ENCODE measurements at places on chromosomes 3 and 15.

DNA sequence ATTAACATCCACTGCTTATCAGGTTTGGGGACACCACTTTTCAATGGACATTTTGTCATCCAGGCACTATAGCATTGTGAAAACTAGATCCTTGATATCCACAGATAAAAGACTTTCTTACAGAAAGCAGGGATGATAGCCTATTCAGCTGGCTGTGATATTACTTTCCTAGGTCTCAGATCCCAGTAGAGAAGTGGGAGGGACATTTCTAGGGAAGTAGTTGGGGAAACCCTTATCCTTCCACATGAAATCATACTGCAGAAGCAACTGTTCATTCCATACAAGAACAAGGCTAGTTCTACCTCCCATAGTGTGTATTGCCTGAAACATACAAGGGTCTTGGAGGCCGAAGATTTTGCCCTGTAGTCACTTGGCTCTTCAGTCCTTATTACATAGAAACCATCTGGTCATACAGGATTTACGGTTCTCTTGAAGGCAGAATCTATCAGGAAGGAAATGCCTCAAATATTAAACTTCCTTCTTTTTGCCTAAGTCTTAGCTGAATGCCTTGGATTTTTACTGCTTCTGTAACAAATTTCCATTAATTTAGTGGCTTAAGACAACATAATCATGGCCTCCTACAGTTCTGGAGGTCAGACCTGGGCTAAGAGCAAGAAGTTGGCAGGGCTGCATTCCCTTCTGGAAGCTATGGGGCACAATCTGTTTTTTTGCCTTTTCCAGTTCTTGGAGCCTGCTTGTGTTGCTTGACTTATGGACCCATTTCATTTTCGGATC is 119.4 kb downstream of the ECT2 start:
- DNase-seq = no peak
- peaks cover 7% of the 10 kb centered on the region for H3K27me3 ChIP-seq
- H3K4me3 ChIP-seq = no peak overlapping the region
- H3K27ac ChIP-seq = no peak overlapping the region
- H3K36me3 ChIP-seq = no peaks in the 10 kb centered on the region

DNA sequence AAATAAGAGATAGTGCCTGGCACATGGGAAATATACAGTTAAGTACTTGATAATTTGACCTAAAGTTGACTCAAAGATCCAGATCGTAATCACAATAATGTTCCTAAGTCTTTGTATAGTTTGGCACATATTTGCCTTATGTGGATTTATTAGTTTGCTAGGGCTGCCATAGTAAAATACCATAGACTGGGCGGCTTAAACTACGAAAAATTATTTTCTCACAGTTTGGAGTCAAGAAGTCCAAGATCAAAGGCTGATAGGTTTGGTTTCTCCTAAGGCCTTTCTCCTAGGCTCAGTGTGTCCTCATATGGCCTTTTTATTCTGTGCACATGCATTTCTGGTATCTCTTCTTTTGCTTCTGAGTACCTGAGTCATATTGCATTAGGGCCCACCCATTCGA is 453.7 kb downstream of the NAALADL2 start:
- H3K4me3 ChIP-seq = no peak overlapping the region
- no peak overlapping the region for H3K27ac ChIP-seq
- DNase-seq = no peak
- H3K4me1 ChIP-seq = no peaks in the 10 kb centered on the region

GRCh38 chr15:85099195-85099803 is 117.6 kb downstream of the PDE8A start:
- H3K27ac ChIP-seq = no peak overlapping the region
- peaks cover 15% of the 10 kb centered on the region for H3K36me3 ChIP-seq
- no peak for DNase-seq
- H3K27me3 ChIP-seq = no peaks in the 10 kb centered on the region

- no peak overlapping the region for H3K27ac ChIP-seq
- DNase-seq = no peak
- H3K4me3 ChIP-seq = no peak overlapping the region
- no peaks in the 10 kb centered on the region for H3K27me3 ChIP-seq
- peaks cover 8% of the 10 kb centered on the region for H3K4me1 ChIP-seq
These were observed 19.5 kb upstream of the BSN start for GRCh38 chr3:49534581-49535441.

DNA sequence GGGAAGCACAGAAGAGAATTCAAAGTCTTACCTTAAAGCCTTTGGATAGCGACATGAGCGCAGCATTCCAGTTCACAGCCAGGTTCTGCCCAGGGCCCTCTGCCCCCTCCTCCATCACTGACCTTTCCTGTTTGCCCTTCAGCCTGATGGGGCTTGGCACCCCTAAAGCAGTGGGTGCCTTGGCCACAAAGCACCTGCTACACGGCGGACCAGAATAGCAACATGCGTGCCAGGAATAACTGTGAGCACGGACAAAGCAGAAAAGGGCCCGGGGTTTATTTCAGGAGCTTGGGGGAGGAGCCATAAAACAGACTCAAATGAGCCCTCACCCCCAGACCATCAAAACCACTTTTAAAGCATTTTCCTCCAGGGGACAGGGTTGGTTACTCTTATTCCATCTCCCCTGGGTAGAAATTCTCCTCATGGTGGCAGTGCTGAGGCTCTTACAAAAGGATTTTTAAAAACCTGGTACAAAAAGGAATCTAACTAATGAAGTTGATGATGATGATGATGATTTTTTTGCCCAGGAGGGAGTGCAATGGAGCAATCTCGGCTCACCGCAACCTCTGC is 135.4 kb downstream of the KLF13 start:
- H3K36me3 ChIP-seq = no peaks in the 10 kb centered on the region
- H3K4me3 ChIP-seq = no peak overlapping the region
- peaks cover 3% of the 10 kb centered on the region for H3K27me3 ChIP-seq
- H3K27ac ChIP-seq = no peak overlapping the region

DNA sequence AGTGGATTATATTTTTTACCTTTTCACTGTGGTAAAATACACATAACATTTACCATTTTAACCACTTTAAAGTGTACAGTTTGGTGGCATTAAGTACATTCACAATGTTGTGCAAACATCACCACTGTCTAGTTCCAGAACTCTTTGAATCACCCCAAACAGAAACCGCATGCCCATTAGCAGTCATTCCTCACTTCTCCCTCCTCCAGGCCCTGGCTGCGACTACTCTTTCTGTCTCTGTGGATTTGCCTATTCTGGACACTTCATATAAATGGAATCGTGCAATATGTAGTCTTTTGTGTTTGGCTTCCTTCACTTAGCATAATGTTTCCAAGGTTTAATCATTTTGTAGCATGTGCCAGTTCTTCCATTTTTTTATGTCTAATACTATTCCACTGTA is 409.8 kb downstream of the NTRK3 start:
- H3K4me3 ChIP-seq = no peak overlapping the region
- no peaks in the 10 kb centered on the region for H3K27me3 ChIP-seq
- H3K4me1 ChIP-seq = no peaks in the 10 kb centered on the region
- no peaks in the 10 kb centered on the region for H3K36me3 ChIP-seq

GRCh38 chr3:159604151-159604581 is 384.5 kb upstream of the IL12A start:
- H3K36me3 ChIP-seq = no peaks in the 10 kb centered on the region
- H3K27me3 ChIP-seq = no peaks in the 10 kb centered on the region
- no peak overlapping the region for H3K4me3 ChIP-seq
- H3K27ac ChIP-seq = no peak overlapping the region
- no peak for DNase-seq

DNA sequence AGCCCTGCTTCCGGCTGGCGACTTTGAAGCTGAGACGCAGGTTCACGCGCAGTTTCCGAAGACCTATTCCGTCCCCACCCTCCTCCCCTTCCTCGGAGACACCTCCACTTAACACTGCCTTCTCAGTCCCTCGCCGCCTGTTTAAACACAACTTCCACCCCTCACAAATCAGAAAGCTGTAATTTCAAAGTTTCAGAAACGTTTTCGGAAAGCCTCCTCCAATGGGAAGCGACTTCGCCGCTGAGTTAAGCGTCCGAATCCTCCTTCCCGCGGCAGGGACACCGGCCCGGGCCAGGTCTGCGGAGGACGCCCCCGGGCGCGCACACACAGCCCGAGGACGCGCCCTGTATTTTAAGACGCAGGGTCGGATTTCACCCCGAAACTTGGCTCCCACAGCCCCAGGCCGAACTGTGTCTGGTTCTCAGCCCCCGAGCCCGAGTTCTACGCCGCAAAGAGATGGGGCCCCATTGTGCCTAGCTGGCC is 559 bp upstream of the LRRN1 start:
- H3K36me3 ChIP-seq = no peaks in the 10 kb centered on the region
- H3K27me3 ChIP-seq = peaks cover 50% of the 10 kb centered on the region

DNA sequence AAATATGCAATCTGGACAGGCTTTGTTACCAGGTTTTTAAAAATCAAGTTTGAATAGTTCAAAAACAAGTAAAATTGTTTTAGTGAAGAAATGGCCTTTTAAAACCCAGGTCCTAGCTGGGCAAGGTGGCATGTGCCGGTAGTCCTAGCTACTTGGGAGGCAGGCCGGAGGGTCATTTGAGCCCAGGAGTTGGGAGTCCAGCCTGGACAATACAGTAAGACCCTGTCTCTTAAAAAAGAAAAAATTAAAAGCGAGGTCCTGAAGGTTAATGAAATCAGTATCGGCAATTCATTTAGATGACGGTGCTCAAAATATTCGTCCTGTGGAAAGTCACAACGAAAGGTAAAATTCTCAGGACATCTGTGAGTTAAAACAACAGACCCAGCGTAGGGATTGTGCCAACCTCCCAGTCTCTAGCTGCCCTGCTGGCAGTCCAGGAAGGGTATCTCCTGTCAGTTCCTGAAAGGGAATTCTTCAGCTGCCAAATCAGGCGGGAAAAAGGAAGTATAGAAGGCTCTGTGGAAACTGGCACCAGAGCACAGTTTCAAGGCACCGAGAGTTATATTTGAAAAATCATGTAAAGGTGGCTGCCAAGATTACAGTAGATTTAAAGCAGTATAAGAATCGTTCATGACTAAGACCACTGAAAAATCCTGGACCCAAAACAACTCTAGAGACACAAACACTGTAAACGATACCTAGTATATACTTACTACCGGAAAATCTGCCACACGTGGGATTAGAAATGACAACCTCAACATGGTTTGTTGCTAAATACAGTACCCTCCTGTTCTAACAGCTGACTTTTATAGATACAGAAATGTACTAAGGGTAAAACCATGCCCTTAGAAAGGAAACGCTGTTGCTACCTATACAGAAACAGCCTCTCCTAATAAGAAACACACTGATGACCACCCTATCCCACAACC is 1.2 kb upstream of the ABHD17C start:
- no peaks in the 10 kb centered on the region for H3K36me3 ChIP-seq
- peaks cover 31% of the 10 kb centered on the region for H3K27me3 ChIP-seq
- peaks cover 20% of the 10 kb centered on the region for H3K4me1 ChIP-seq

- no peak for DNase-seq
- no peak overlapping the region for H3K27ac ChIP-seq
- no peaks in the 10 kb centered on the region for H3K4me1 ChIP-seq
- no peaks in the 10 kb centered on the region for H3K36me3 ChIP-seq
These were observed 114.6 kb downstream of the CCNL1 start for GRCh38 chr3:157045238-157045850.

- peak overlapping the region; percentile 11 for H3K4me3 ChIP-seq
- peaks cover 3% of the 10 kb centered on the region for H3K4me1 ChIP-seq
- peaks cover 93% of the 10 kb centered on the region for H3K27me3 ChIP-seq
- DNase-seq = no peak
These were observed 12.7 kb downstream of the SOX2 start for GRCh38 chr3:181724192-181724965.

DNA sequence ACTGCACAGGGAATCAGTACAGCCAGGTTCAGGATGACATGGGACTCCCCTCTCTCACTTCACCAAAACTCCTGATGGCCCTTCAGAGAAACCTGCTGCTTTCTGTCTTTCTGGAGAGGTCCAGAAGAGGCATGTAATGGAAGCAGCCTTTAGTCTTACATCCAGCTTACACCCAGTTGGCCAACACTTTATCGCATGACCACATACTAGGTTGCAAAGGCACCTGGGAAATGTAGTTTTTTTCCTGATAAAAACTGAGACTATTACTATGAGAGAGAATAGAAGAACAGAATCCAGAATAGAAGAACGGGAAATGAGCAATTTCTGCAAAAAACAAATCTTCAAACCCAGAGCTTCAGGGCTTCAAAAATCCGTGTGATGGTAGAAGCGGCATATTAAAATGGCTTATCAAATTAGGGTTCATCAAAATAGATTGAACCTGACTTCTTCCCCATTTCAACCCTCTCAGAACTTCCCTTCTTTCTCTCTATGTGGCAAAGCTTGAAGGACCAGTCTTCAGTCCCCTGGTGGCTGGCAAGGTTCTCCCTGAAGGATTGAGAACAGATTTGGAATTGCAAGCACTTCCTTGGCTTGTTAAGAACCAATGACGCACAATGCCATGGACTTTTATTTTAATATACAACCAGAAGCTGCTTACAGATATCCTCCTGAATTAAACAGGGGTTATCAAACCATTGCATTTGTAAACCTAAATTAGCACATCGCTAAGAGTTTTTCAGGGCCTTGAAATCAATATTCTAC is 34.4 kb downstream of the CORO2B start:
- H3K36me3 ChIP-seq = no peaks in the 10 kb centered on the region
- no peaks in the 10 kb centered on the region for H3K4me1 ChIP-seq
- peaks cover 18% of the 10 kb centered on the region for H3K27me3 ChIP-seq
- H3K27ac ChIP-seq = no peak overlapping the region
- H3K4me3 ChIP-seq = no peak overlapping the region

DNA sequence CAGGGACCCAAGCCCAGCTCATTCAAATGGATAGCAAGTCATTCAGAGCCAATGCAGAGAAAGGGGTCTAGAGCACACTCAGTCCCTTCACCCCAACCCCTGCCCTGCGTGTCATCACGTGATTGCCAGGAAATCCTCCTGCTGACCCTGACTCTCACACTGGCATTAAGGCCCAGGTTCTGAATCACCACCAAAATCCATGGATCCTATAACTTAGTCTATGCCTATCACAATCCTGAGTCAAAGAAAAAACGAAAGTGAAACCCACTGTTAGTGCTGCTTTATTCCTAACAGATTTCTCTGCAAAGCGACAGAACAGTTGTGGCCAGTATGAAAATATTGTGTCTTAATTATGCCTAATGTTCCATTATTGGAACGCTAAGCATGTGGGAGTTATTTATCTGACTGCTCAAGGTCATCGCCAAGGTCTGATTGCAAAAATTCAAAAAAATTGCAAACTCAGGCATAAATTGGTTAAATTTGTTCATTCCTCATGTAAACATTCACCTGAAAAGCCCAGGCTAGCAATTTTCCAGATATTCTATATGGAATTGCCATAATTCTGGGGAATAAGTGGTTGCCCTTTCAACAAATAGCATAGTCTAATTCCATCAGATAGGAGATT is 108.7 kb upstream of the EIF1B start:
- DNase-seq = no peak
- H3K4me3 ChIP-seq = no peak overlapping the region
- H3K36me3 ChIP-seq = no peaks in the 10 kb centered on the region
- peaks cover 4% of the 10 kb centered on the region for H3K27me3 ChIP-seq

GRCh38 chr15:51760805-51761204 is 9.4 kb downstream of the TMOD2 start:
- H3K4me1 ChIP-seq = peaks cover under 1% of the 10 kb centered on the region
- H3K27ac ChIP-seq = no peak overlapping the region
- no peak for DNase-seq
- no peak overlapping the region for H3K4me3 ChIP-seq
- peaks cover 4% of the 10 kb centered on the region for H3K27me3 ChIP-seq

Measured in activated CD4-positive, alpha-beta memory T cell treated with anti-CD3 and anti-CD28 coated beads, Interleukin-2, amount 10 ng/mL, durations not matched to agents 7 days and 5 days (primary cell).